Activated T-cell treated with anti-CD3 and anti-CD28 coated beads for 1 hour (primary cell): ENCODE measurements at places on chromosomes 3 and 15.

- DNase-seq = no peak
Measured at GRCh38 chr3:34571714-34572113, 773.3 kb downstream of the PDCD6IP start.

DNA sequence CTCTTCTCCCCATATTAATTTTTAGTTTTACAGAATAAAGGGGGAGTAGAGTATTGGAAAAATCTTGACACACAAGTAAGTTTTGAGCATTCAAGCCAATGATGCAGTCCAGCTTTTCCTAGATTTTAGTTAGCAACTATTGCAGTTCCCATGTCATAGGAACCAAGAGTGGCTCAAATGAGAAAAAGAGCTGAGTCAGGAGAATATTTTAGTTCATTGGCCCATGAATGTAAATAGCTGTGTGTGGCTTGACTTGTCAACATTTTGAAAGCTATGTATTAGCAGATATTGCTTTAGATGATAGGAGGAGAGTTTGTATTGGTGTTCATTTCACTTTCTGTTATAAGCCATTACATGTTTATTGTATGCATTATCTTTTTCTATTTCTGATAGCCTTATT lies 853.7 kb downstream of the PLOD2 start:
- no peak for DNase-seq

GRCh38 chr3:72278349-72279067 lies 493.6 kb upstream of the PROK2 start:
- DNase-seq = no peak

DNA sequence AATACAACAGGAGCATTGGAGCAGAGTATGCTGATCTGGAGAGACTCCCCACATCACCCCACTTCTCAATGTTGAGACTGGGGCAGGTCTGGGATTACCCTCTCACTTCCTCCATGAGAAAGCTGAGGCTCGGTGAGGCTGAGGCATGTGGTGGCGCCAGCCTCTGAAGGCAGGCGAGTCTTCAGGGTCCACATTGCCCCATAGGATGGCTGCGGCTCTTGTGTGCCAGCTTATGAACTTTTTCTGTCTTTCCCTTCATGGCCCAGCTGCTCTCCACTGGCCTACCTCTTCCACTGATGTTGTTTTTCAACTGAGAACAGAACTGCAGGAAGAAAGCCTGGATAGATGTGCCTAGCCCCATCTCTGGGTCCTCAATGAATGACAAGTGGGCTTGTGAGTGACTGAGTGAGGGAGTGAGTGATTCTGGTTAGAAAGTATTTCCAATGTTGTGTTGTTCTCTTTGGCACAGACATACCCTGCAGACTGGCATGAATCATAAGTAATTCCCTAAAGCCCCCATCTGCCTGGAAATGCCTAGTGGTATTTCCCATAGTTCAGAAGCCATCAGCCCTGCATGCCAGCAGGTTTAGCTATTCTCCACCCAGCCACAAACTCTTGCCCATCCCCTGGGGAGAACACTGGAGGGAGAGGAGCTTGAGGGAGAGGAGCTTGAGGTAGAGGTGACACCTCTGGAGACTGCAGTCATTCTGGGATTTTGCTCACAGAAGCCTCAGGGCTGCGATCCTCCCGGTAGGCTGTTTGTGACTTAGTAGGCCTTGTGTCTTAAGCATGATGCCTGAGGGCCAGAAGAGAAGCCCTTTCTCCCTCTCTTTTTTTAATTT lies 56.9 kb downstream of the AMOTL2 start:
- no peak for DNase-seq

DNA sequence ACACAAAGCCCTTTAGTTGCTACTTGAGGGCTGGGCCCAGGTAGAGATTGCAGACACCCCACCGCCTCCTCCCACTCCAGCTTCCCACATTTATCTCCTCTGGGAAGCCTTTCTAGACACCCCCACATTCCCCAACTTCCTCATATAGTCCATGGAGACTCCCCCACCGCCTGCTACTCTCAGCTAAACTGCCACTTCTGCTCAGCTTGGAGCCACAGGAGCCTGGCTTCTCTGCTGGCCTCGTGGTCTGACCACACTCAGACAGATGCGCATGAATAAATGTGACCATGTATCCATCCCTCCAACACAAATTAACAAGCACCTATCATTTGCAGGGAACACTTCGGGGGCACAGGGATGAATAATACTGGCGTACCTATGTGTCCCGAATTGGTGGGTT lies 10.5 kb upstream of the ACSBG1 start:
- DNase-seq = no peak

- no peak for DNase-seq
Measured at GRCh38 chr3:167837466-167837865, 101.9 kb downstream of the SERPINI1 start.

DNA sequence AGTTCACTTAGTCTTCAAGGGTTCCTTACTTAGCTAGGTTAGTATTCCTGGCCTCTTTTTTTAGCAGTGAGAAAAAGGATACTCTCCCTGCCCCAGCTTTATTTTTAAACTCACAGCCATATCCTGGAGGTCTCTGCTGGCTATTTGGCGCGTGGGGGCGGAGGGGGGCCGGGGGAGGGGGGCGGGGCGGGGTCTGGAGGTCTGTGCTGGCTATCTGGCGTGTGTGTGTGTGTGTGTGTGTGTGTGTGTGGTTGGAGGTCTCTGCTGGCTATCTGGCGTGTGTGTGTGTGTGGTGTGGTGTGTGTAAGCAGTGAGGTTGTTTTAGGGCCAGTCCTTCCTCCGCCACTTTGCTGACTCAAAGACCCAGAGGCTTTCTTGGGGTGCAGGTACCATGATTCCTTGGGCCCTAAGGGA lies 579 bp upstream of the PLAAT1 start:
- DNase-seq = no peak

DNA sequence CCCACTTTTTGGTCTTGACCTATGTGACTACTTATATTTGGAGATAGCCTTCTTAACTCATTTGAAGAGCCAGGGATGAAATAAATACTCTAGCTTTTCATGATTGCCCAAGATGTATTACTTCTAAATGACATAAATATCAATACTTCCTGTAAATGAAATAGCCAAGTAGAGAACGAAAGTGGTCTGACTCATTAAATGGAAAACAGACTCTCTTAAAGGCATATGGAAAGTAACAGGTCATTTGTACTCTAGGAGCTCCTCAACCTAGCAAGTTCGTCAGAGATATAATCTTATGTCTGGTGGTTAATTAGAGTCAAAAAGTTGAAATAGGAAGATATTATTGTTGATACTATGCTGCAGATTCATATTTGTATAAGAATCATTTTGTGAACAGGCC lies 1105.4 kb downstream of the TUSC7 start:
- no peak for DNase-seq

DNA sequence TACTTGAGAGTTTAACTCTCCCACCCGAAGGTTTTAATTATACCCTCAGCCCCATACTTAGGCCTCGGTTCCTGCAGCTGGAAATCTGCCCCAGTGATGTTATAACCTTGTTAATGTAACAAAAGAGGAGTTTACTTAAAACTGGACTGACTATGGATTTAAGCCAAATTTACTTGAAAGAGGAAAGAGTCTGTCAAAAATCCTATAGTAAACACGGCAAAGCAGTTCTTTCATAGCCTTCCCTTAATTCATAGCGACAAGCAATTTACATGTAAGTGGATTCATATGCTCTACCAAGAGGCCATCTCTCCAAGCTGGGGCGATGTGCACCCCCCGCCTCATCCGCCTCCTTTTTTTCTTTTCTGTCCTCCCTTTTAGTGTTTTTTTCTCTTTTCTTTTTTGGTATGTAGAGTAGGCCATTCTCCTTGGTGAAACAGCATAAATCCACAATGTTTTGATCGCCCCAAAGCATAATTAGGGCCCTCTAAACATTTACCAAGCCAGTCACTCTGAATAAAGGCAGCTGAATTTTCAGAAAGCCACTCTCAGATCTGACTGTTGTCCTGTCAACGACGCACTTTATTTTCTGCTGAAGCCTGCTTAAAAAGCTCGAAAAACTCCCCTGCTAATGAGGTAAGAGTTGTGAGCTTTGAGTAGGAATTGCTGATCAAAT lies 373.1 kb upstream of the WNT5A start:
- no peak for DNase-seq

GRCh38 chr3:27589795-27590194 lies 105.6 kb upstream of the SLC4A7 start:
- no peak for DNase-seq

- DNase-seq = no peak
Measured at GRCh38 chr15:91970142-91970541, 116.6 kb downstream of the SLCO3A1 start.

- DNase-seq = no peak
Measured at GRCh38 chr3:15839568-15839967, 41.8 kb upstream of the ANKRD28 start.

DNA sequence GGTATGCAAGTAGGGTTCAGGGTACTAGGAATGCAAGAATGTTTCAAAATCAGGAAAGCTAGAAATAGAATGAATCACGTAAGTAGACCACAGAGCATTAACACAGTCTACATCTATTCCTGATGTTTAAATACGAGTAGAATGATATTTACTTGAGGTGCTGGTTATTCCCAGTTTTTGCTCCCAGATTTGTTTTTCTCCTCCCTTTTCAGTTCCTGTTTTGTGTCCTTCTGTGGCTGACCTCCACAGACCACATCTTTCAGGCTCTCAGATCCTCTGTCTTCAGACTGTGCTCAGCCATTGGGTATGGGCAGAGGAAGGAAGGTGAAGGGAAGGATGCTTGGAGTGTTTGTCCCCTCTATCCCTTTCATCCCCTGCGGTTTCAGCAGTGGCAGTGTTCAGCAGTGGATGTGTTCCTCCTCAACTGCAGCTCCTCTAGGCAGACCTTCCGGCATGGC lies 276.6 kb downstream of the ZNF621 start:
- DNase-seq = no peak

DNA sequence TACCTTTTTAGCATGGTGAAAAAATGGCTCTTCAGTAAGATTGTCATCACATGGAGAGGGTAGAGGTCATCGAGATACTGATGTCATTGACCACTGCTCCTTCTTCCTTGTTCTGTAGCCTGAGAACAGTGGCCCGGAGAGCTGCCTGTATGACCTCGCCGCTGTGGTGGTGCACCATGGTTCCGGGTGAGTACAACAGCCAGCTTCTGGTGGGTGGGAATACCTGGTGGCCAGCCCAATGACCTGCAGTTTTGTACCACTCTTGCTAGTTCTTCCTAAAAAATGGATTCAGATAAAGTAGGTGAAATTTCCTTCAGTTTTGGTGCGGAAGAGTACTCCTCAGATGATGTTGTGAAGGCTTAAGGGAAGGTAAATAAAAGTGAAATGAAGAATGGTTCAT lies 8.4 kb upstream of the FBXL22 start:
- no peak for DNase-seq

DNA sequence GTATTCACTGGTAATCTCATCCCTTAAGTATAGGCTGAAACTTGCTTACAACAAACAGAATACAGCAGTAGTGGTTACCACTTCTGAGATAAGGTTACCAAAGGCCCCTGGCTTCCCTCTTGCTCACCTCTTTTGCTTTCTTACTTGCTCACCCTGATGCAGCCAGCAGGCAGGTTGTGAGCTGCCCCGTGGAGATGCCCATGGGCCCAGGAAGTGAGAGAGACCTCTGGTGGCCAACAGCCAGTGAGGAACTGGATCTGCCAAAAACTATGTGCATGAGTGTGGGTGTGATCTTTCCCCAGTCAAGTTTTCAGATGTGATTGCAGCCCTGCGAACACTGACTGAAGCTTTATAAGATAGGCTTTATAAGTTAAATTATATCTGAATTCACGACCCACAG lies 48.7 kb downstream of the NMNAT3 start:
- no peak for DNase-seq

DNA sequence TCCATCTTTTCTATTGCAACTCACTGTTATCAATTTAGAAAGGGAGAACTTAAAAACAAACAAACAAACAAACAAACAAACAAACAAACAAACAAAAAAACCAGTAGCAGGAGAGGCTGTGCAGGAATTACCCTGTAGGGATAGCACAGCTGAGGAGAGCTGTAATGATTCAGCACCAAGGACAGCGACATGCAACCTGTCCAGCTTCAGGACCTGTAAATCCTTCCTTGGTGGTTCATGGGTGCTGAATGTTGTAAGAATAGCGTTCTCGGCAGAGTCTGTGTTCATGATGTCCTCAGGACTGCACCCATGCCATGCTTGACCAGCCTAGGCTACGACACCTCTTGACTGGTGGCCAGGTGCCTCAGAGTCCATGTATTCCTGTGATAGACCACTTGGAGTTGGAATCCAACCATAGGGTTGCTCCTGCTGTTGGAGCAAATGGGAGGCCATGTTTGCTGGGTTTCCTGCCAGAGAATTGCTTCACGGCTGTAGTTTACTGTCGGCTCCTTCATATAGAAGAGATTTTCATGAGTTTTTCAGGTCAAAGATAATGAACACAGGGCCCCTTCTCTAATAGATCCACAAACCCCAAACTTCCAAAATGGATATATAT lies 65.9 kb downstream of the CACNA2D3 start:
- DNase-seq = no peak

GRCh38 chr3:98728672-98729071 lies 34.5 kb upstream of the ST3GAL6 start:
- DNase-seq = no peak

DNA sequence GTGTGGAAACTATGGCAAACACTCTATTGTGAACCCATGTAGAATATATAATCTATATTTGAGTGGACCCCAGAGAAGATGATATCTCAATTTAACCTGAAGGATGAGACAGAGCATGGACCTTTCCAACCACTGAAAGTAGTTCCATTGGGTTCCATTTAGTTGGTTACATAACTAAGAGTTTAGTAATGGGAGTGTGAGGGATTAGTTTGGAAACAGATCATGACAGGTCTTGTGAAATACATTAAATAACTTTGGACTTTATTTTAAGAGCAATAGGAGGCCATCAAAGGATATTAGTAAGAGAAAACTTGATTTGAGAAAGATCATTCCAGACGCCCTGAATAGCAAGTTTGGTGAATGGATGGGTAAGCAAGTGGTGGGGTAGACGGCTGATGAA lies 487.2 kb upstream of the ROBO2 start:
- DNase-seq = no peak

DNA sequence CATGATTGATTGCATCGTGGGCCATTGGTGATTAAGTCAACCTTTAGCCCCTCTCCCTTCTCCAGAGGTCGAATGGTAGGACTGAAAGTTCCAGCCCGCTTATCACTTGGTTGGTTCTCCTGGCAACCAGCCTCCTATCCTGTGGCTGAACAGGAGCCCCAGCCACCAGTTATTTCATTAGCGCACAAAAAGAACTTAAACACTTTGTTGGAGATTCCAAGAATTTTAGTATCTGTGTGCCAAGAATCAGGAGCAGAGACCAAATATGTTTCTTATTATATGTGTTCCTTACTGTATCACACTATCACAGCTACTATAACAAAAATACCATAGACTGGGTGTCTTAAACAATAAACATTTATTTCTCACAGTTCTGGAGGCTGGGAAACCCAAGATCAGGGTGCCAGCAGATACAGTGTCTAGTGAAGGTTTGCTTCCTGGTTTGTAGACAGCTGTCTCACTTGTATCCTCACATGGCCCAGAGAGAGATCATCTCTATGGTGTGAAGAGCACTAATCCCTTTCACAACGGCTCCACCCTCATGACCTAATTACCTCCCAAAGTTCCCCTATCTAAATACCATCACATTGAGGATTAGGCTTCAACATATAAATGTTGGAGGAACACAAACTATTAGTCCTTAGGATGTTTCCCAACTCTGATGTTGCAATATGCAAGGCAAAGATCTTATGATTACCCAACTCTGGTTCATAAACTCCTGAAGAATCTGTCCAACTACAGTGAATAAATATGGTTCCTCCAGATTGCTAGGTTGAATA lies 30.5 kb upstream of the APH1B start:
- no peak for DNase-seq
